ELF-1 (cell line): ENCODE measurements at places on chromosomes 13 and 19.

DNA sequence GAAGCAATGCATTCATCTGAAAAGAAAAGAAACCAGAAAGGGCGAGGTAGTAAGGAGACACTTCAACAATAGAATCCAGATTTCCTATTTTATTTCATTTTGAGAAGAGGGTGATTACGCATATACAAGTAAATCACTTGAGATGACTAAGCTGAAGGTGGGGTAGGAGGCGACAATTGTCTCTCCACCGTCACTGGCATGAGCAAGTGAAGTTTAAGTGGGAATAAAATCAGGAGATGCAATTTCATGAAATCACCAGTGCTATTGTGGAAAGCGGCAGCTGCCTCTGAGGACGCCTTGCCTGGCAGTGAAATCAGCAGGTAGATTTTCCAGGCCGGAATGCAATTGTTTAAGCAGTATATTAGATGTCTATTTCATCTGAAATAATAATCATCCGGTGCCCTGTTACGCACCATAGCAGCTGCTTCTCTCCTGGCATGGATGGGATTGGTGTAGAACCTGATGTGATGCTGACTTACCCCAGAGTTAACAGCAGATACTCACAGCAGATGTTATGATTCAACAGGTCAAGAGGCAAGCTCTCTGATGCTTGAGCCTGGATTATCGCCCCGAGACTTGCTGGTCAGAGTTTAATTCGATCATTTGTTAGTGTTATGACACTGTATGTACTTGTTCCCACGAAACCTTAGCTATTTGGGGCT, 64.3 kb downstream of the RASL11A start:
- no peak for DNase-seq

- DNase-seq, result no peak
Observed at GRCh38 chr19:3660493-3661219, 34.1 kb upstream of the CACTIN start.

DNA sequence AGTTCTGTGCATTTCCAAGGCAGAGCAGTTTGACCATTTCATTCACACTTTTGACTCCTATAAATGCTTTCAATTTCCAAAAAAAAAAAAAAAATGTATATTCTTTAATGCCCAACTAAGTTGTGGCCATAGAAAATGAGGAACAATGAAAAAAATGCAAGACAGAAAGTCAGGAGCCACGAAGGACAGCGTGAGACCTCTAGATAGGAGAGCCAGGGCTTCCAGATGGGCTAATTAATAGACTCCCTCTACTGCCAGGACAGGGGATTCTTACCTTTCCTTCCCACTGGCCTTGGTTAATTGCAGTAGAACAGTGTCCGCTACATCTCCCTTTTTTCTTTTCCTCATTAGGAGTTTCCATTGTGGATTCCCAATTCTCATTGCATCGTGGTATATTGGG, 8.6 kb downstream of the FPR3 start:
- DNase-seq, result no peak

DNA sequence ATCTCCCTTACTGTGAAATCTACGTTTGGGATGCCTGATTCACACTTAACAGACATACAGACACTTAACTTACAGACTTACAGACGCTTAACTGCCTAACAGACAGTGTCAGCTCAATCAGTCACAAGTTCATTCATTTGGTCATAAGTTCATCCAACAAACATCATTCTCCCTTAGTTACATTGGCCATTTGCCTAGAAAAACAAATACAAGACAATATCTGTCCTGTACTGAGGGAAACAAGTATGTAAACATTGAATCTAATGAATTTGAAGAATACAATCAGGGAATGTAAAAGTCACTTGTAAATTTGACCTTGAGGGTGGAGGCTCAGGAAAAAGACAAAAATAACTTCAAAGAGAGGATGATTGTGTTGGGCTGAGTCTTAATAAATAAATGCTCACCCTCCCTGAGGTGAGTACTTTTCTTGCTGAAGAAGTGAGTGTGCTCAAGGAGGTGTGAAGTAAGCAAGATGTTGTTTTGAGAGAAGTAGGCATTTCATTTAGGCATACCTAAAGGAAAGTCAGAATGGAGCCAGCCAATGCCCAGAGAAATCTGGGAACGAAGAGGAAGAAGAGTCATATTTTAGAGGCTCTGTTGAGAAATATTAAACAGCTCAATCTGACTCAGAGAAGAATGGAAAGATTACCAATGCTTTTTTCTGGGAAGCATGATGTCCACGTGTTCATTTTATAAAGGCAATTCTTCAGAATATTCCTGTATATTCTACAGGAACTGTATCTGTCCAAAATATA, 958.4 kb upstream of the SLC10A2 start:
- DNase-seq, result no peak

DNA sequence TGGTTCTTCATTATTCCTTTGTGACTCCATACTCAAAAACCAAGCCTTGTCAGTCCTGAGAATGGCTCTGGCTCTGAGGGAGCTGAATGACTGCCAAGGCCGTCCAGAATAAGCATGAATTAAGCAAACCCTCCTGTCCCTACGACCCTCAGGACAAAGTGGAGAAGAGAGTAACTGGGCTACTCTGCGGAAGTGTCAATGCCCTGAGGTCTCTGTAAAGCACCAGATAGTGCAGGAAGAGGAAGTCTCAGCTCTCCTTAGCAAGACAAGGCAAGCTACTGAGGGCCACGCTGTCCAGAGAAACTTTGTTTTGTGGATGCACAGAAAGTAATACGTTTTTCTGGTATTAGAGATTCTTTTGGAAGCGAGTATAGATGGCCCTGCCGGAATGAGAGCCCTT, 94.1 kb downstream of the RNASEH2B start:
- DNase-seq, result no peak

DNA sequence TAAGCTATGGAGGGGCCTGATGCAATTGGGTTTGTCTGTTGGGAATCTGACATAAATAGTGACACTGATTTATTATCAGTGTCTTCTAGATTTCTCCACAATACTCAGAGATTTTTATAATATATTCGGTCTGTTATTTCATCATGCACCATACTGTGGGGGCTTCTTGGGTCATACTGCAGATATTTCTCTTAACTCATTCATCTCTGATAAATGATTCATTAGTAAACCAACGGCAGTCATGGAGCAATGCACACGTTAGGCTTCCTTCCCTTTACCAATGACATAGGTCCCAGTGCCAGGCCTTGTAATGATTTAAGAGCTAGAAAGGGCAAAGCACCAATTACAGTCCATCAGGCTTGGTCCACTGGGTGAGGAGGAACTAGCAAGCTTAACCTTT, 53.6 kb downstream of the FAM216B start:
- DNase-seq, result no peak

- DNase-seq, result no peak
Observed at GRCh38 chr19:15495151-15495550, 13.2 kb upstream of the CYP4F22 start.

DNA sequence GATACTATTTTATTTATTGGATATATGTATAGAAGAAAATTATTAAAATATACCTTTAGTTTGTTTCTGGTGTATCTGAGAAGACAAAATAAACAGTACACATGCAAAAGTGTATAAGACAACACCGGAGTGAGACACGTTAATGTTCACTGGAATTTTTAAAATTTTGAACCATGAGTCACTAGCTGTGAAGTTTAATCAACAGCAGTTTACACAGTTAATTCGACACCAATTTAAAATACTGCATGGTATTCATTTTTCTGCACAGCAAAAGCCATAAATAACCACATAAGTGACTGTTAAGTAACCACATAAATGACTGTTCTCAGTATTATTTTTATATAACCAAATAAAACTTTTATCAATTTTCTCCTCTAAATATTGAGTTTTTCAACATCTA, 418.7 kb upstream of the NBEA start:
- no peak for DNase-seq

DNA sequence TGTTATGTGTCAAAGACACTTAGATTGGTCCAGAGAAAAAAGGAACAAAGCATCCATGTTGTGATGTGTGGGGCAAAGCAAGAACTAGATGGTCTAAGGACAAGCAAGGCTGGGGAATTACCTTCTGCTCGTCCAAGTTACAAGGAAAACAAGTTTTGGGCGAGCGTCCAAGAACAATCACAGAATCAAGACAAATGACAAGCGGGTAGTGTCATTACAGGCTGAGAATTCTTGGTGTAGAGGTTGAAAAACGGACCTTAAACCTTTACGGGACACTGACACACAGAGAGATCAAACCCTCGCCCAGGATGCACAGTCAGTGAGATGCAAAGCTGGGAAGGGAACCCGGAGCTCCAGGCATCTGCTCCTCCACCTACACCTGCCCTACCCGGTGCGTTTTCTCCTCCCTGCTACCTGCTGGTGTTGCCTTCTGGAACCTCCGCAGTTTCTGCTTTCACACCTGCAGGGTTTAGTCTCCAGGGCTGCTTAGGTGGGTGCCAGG, 515 bp upstream of the ZNF324B start:
- DNase-seq, result no peak

DNA sequence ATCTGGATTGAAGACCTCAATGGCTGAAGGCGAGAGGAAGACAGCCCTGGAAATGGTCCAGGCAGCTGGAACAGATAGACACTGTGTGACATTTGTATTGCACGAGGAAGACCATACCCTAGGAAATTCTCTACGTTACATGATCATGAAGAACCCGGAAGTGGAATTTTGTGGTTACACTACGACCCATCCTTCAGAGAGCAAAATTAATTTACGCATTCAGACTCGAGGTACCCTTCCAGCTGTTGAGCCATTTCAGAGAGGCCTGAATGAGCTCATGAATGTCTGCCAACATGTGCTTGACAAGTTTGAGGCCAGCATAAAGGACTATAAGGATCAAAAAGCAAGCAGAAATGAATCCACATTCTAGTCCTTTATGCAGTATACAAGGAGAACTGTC, 1.2 kb downstream of the POLR1D start:
- no peak for DNase-seq

GRCh38 chr13:31910633-31911032, 120.9 kb upstream of the FRY start:
- no peak for DNase-seq

GRCh38 chr19:850221-850978, 1.7 kb upstream of the ELANE start:
- peak; percentile 94 for DNase-seq

DNA sequence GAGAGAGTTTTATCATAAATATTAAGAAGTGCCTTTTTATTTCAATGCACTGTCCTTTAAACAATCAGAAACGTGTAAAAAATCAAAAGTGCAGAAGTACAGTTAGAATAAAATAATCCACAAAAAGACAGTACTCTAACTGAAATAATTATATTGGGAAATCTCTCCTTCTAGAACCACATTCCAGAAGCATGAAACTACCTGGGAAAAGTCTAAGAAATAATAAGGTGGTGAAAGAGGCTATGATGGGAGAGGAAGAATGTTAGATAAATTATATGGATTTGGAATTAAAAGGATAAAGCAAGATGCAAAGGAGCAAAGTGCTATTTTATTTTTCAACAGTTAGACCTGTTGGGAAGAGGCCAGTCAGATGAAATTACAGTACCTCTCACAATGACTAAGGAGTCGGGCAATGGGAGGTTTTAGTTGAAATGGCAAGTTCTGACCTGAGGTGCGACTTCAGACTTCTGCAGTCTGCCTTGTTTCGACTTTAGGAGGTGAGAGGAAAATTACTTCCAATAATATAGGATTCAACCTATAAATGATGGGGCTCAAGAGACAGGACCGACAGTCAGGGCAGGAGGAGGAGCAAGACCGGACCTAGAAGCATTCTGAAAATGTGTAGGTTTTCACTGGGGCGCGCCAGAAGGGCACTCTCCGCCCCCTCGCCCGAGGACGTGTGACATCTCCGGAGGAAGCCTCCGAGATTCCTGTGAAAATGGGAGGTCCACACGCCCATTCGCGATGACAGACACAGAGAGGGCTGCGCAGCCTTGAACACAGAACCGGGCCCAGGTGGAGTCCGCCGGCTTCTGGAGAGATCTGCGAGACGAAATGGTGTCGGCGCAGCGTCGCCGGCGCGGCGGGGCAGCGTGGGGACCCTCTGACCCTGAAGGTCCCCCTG, 717 bp downstream of the SPRYD7 start:
- peak; percentile 74 for DNase-seq

DNA sequence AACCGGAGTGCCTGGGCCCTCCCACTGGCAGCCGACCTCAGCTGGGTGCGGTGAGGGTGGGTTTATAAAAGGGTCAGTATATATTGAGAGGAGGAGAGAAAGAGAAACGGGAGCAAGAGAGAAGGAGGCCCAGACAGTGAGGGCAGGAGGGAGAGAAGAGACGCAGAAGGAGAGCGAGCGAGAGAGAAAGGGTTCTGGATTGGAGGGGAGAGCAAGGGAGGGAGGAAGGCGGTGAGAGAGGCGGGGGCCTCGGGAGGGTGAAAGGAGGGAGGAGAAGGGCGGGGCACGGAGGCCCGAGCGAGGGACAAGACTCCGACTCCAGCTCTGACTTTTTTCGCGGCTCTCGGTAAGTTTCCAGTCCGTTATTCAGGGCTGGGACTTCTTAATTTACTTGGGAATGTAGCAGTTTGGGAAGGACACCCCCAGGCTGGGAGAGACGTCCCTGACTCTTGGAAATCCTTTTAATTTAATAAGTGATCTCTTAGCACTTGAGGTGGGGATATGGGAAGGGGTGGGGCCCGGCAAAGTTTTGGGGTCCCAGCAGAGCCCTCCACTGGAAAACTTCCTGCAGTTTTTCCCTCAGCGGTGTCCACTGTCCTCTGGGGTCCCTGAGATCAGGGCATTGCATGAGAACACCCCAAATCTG, at the start of gene EMP3:
EMP3 (plus strand) TSS at position 288 of the 646 bp plus-strand sequence. CDS start 1,293 bp downstream, outside the sequence.
- DNase-seq, result peak; percentile 86

DNA sequence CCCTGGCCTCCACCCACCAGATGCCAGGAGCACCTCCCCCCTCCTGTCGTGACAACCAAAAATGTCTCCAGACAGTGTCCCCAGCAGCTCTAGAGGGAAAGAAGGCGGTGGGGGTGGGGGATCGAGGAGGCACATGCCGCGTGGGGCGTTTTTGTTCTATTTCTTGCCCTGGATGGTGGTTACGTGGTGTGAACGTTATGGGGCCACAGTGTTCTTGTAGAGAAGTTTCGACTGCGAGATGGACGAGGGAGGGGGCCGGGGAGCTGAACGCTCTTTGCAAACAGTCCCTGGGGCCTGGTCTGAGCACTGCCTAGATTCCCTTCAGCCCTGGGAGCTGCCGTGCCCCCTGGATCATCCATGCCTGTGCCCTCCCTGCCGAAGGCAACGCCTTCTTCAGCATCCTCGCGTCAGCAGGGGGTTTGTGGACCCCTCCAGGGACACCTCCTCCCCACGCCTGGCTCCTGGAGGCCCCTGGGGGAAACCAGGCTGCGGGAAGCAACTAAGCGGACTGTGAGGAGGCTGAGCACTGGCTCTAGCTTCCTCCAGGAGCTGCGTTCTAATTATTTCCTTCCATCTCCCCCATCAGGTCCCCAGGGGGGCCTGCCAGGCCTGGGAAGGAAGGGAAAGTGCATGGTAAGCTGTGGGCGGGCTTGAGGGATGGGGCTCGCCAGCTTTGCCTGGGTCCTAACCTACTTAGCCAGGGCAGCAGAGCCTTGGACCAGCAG, 131.5 kb downstream of the IER2 start:
- DNase-seq, result no peak

DNA sequence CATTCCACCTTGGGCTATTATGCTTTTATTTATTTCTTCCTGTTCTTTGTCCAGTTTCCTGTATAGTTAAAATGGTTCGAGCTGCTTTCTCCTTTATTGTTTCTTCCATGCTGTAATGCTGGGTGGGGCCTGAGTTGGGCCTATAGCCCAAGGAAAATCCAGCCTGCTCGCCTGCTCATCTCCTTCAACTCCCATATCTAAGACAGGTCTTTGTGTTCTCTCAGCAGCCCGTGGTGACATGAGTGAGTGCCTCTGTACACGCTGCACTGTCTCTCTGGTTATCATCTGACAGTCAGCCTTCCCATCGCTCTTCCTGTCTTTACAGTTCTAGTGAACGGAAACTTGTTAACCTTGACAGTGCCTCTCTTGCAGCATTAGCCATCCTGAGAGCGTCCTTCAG, 221.9 kb upstream of the SLC10A2 start:
- DNase-seq, result no peak
